Anterior cingulate cortex (tissue), 58 donors: ENCODE measurements at places on chromosomes 13 and 19.

GRCh38 chr13:109836629-109837607 lies 50.5 kb upstream of the IRS2 start:
- DNase-seq: no peak

- DNase-seq: peak; percentile 20
Observed at GRCh38 chr19:40613690-40614621, 12.8 kb downstream of the LTBP4 start.

GRCh38 chr13:42880056-42880605 lies 98.7 kb downstream of the FAM216B start:
- DNase-seq: no peak

DNA sequence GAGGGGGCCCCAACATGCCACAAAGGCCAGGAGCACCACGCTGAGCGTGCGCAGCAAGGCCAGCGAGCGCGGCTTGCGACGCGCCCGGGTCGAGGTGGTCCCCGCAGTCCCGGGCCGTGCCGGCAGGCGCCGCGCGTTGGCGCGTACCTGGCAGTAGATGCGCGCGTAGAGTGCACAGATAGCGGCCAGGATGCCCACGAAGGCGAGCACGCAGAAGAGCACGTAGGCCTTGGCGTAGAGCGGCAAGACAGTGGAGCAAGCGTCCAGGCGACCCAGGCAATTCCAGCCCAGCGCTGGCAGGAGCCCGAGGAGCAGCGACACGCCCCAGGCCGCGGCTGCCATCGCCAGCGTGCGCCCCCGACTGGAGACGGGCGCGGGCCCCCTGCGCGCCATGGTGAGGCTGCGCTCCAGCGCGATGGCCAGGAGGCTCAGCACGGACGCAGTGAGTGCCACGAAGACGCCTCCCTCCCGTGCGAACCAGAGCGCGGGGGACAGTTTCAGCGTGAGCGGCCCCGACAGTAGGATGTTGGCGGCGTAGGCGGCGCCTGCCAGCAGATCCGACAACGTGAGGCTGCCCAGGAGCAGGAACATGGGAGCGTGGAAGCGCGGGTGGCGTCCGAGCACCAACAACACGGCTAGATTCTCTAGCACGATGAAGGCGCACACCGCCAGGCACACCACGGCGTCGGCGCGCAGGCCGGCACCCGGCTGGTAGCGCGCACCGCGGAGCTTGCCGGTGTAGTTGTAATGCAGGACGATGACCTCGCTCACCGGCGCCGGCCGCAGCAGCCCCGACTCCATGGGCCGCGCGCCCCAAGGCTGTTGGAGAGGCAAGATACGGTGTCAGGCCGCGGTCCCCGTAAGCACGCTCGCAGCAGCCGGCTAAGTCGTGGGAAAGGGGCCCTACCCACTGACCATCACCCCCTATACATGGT lies 2.8 kb downstream of the S1PR5 start:
- DNase-seq: no peak

DNA sequence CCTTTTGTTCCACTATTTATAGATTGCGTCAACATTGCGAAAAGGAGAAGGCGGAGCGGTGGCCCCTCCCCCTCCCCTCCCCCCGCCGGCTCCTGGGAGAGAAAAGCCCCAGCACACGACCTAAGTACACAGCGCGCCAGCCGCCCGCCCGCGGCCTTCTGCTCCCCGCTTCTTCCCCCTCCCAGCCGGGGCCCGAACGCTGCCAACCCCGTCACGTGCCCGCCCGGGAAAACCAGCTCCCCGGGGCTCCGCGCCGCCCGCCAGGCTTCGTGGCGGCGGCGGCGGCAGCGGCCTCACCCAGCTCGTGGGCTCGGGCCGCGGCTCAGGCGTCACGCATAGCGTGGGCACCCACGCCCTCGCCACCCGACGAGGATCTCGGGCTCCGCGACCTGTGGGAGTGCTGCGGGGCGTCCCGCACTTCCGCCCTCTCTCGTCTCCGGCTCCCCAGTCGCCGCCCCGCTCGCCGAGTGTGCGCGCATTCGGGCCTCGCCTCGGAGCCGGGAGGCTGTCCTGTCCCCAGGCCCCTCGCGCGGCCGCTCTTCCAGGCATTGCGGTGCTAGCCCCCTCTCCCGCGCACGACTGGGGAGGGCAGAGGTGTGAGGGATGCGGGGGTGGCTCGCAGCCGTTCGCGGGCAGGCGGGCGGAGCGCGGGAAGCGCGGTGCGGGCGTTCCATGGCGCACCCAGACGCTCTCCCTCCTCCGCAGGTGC lies 110.5 kb downstream of the KCNRG start:
- DNase-seq: peak; percentile 81

GRCh38 chr13:21405309-21405708 lies 53.8 kb downstream of the ZDHHC20 start:
- DNase-seq: no peak

DNA sequence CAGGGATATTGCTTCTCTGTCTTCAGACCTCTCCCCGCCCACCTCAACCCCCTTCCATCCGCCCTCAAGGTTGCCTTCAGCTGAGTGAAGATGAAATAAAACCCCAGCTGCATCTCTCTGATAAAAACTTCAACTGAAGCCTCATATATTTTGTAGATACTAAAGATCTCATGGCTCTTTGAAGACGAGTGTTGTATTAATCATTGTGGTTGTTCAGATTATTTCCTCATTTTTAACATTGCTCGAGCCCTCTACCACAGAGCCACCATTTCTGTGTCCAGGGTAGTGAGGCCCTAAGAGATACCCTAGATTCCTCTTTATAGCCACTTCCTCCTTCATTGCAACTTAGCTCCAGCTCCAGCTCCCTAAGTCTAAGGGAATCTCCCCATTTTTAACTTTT lies 312.8 kb upstream of the ZNF507 start:
- DNase-seq: no peak

DNA sequence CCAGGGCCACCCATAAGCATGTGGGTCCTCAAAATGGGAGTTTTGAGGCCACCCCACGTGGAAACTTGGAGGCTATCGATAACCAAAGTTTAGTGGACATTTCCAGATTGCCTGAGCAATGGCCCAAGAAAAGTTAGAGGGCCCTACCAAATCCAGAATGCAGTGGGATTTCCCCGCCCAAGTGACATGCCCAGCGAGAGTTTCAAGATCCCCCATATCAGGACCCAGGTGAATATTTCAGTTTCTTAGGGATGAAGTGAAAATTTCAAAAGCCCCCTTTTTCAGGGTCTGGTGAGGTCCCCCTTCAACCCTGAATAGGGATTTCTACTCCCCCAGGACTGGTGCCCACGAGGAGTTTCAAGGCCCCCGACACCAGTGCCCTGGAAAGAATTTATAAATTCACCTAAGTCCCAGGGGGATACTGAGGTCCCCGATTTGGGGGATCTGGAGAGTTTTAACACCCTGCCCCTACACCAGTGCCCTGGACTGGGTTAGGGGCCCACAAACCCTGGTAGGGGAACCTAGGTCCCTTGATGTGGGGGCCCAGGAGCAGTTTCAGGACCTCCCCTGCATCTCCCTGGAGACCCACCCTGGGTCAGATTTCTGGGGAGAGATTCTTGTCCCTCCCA lies 695 bp downstream of the BST2 start:
- no peak for DNase-seq

GRCh38 chr19:14411938-14412245 lies 7.2 kb downstream of the DDX39A start:
- no peak for DNase-seq

- no peak for DNase-seq
Observed at GRCh38 chr13:60494296-60494695, 97.3 kb downstream of the TDRD3 start.
